ENCODE measurements at places on chromosomes 7 and 10.

GRCh38 chr10:92993699-92994272 lies 66.8 kb upstream of the CYP26C1 start:
- no peak for DNase-seq

GRCh38 chr10:124068929-124069328 lies 24.5 kb downstream of the CHST15 start:
- DNase-seq, result no peak

GRCh38 chr7:93014410-93014809 lies 103.4 kb downstream of the SAMD9 start:
- no peak for DNase-seq

GRCh38 chr10:132326344-132326889 lies 5.6 kb upstream of the LRRC27 start:
- DNase-seq, result no peak

- DNase-seq, result no peak
Observed at GRCh38 chr10:78899996-78900714, 168.6 kb upstream of the ZMIZ1 start.

GRCh38 chr7:106067678-106068077 lies 44.4 kb downstream of the SYPL1 start:
- DNase-seq, result no peak

DNA sequence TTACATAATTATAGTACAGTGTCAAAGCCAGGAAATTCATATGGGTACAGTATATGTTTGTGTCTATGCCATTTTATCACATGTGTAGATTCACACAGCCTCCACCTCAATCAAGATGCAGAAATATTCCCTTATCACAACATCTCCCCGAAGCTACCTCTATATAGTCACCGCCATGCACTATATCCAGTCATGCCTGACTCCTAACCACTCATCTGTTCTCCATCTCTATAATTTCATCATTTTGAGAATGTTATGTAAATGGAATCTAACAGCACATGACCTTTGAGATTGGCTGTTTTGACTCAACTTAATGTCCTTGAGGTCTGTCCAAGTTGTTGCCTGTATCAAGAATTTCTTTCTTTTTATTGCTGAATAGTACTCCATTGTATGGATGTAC lies 22.3 kb upstream of the SLC25A13 start:
- DNase-seq, result no peak

- DNase-seq, result no peak
Observed at GRCh38 chr7:141118767-141119166, 44.9 kb downstream of the TMEM178B start.

DNA sequence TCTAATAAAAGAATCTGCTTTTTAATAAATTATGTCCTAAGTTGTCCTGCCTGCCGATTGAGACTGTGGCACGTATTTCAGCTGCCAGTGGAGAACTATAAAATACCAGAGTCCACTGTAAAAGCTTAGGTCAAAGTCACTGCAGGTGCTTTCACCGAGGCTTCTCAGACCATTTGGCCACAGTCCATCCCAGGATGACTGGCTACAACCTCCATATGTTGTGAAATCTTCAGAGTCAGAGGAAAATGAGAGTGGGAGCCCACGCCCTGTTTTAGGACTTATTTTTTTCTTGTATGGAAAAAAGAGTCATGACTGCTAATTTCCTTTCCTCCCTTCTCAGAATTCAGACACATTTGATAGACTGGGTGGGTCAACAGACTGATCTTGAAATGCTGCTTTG lies 182.9 kb downstream of the ANK3 start:
- DNase-seq, result no peak

All from activated CD4-positive, CD25-positive, alpha-beta regulatory T cell treated with anti-CD3 and anti-CD28 coated beads, Interleukin-2, amount 50 U/mL, for 16 hours (primary cell).